CD4-positive, alpha-beta T cell treated with Interferon alpha-2 for 1 hour (primary cell): ENCODE measurements at places on chromosomes 5 and 9.

GRCh38 chr9:28293369-28294090, 720.2 kb upstream of the C9orf72 start:
- DNase-seq, result no peak

DNA sequence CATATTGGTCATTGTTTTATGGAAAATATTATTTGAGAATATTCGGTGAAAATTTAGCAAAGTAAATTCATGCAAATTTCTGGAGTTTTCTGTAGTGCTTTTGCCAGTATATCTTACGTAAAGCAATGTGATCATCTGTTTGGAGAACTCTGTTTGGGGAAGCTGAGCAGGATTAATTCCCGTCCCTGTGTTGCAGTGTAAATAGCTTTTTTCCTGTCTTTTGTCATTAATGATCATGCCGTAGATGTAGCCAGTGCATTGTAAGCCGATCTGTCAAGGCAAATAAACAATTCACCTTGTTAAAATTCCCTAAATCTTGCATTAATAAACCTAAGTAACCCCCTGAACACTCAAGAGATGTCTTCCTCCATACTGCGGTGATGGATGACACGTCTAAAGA, 39.2 kb downstream of the PPIC start:
- DNase-seq, result no peak

- no peak for DNase-seq
Measured at GRCh38 chr9:136051837-136052471, 43.1 kb downstream of the NACC2 start.

DNA sequence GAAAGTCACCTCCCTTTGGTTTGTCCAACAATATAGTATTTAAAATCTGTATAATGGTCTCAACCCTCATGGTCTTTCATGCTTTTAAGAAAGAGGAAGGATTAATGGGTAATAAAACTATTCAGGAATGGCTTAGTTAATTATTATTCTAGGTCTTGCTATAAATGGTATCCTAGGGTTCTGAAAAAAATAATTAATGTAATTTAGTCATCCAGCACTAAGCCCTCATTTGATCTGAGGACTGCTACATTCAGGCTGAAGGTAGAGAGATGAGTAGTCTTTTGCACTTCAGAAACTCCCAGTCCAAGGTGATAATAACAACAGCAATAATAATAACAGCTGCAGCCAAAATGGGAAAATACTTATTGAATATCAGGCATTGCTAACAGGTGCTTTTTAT, 2.6 kb downstream of the ANKRD55 start:
- no peak for DNase-seq

- no peak for DNase-seq
Measured at GRCh38 chr5:81534441-81534840, 140.5 kb upstream of the ACOT12 start.

DNA sequence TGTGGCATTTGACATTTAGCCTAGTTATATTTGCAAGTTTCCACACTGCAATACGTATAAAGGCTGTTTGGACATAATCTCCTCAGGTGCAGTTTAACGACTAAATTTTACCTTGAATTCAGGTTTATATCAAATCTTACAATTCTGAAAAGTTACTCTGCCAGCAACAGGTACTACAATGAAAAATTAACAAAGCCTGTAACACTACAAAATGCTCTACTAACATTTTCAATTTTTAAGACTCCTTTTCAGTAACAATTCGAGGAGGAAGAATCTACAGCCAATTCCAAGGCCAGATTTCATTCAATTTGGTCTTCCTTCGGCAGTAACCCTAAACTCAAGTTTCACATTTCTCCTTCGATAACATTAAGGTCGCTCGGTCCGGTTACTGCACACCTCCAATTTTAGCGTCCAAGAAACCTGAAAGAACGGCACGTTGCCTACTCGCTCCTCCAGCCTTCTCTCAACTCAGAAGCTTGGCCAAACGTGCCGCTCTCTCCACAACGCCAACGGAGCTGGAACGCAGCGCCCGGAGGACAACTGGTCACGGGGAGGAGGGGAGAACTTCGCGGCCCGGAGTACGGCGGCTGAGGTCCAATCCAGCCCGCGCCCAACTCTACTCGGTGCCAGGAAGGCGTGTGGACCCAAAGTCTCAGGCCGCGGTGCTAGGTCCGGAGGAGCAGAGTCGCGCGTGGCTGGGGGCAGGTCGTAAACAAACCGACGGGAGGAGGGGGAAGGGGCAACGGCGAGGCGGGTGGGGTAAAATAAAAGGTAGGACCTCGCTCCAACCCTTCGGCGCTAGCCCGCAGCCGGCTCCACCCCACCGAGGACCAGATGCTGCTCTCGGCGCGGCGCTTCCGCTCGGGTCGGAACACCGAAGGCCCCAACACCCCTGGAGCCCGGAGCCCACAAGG, 681 bp downstream of the FNIP1 start:
- DNase-seq, result peak; percentile 44
